ENCODE measurements at places on chromosomes 4 and X.

DNA sequence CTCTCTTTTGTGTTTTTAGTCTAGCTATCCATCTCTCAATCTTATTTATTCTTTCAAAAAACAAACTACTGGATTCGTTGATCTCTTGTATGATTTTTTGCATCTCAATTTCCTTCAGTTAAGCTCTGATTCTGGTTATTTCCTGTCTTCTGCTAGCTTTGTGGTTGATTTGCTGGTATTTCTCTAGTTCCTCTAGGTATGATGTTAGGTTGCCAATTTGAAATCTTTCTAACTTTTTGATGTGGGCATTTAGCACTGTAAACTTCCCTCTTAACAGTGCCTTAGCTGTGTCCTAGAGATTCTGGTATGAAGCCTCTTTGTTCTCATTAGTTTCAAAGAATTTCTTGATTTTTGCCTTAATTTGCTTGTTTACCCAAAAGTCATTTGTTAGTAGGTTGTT is 15.2 kb upstream of the NEXMIF start:
- no peak for DNase-seq

- no peak for DNase-seq
These were observed 20.4 kb upstream of the MAPK10 start for GRCh38 chr4:86380181-86380724.

DNA sequence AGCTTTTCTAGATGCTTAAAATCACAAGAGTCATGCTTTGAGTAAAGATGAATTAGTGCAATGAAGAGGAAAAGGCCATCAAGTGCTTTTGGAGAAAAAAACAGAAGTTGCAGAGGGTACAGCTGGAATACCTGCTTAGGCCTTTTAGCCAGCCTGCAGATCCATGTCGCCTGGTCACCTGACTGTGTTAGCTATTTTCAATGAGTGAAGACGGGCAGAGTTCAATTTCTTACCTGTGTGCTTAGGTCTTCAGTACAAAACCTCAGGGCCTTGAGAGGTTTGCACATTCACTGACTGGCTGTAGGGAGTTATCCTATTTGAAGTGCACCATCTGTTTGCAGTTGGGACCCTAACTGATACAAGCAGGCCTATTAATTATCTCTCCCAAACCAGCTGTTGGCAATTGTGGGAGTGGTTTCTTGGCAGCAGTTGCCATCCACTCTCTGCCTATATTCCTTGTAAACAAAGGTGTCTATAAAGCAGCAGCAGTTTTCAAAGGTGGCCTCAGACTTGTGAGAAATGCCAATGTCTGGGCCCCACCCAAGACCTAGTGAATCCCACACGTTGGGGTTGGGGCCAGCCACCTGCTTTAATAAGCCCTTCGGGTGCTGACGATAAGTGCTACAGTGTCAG is 16.3 kb upstream of the FAT1 start:
- no peak for DNase-seq

GRCh38 chr4:40648131-40648530 is 18.5 kb upstream of the RBM47 start:
- no peak for DNase-seq

DNA sequence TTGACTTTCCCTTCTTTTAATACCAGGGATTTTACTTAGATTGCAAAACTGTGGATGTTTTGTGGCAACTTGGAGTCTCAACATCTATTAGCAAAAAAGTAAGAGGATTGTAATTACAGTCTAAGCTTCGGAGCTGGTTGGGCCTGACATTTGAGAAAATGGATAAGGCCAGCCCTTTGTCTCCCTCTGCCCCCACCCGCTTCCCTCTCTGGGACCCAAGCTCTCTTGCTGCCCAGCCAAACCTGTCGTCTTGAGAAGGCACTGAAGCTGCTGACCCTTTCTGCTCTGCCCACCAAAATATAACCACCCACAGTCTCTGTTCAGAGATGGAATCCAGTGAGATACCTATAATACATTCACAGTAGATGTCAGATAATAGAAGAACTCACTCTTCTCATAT is 49.6 kb downstream of the SHROOM3 start:
- DNase-seq = no peak

DNA sequence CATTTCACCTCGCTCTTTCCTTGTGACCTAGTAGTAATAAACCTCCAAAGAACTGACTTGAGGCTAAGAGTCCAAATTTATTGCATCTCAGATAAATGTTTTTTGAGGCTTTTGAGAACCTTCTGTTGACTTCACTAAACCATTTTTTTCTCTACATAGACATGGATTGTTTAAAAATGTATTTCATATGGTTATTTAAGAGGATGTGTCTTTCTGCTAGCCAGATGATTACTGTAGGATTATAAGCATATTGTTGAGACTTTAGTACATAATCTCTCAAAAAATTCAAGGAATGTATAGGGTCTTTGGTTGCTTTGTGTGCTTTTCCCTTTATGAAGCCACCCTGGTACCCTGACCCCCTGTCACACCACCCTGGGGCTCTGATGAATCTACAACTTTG is 44.8 kb downstream of the ATXN3L start:
- no peak for DNase-seq

GRCh38 chrX:1661922-1662221 is 47.0 kb downstream of the ASMT start:
- no peak for DNase-seq

- DNase-seq = no peak
These were observed 24.1 kb downstream of the FGFRL1 start for GRCh38 chr4:1035510-1035909.

GRCh38 chr4:169957785-169958184 is 68.4 kb downstream of the MFAP3L start:
- DNase-seq = no peak

DNA sequence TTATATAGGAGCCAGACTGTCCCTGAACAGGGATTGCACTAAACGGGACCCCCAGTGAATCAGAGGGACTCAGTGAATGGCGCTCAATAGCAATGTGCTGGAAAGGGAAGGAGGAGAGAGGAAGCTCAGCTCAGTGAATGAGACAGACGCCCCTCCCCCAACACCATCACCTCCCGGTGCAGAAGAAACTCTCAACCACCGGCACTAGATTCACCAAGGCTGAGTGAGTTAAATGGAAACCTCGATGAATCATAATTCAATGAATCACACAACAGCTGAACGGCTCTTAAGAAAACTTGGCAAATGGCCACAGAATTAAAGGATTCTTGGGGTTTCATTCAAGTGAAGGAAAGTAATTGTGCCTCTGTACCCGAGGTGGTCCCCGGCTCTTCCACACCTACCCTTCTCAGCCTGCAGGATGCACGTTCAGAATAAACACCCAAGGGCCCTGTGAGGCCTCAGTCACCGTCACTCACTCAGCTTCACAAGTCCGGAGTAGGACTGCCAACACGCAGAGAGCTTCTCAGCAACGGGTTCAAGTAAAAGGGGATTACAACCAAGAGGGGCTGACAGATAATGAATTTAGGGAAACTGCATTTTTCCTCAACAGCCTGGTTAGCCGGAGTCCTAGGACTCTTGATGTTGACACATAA is 29.3 kb downstream of the CRMP1 start:
- no peak for DNase-seq

DNA sequence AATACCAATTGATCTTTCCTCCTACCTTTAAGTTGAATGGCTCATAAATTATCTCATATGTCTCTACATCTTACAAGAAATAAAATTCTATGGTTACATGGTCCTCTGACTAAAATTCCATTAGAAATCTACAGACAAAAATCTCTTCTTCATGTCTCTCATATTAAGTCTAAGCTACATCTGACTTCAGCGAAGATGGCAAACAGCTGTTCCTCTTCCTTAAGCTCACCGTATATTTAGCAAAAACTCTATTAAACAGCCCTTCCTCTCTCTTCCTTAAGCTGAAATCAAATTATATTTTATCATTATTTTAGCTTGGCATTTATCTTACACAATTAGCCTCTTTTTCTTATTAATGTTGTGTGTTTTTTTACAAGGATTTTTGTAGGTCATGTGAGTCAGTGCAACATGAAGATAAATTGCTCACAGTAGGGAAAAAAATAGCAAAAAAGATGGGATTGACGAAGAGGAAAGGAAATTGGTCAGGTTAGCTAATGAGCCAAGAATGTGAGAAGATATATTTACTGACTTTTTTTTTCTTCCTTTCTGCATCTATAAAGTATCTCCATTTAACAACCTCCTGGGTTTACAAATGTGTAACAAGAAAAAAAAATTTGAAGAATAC is 2412.8 kb downstream of the ARAP2 start:
- no peak for DNase-seq

DNA sequence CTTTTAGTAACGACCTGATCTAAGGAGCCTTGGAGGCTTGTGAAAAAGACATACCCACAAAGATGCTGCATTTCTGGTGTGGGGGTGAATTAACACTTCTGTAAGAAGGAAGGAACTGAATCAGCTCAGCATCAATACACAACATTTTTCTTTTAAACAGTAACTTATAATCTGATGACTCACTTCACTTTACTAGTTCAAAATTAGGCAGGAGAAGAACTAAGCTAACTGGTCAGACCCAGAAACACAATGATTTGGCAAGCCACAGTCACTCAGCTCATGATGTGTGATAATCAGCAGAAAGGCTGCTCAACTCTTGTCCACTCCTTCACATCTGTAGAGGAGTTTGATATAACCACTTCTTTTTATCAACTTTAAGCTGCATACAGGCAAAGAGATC is 4.6 kb downstream of the MMAA start:
- no peak for DNase-seq

GRCh38 chr4:109007976-109008375 is 245.1 kb upstream of the ETNPPL start:
- no peak for DNase-seq

DNA sequence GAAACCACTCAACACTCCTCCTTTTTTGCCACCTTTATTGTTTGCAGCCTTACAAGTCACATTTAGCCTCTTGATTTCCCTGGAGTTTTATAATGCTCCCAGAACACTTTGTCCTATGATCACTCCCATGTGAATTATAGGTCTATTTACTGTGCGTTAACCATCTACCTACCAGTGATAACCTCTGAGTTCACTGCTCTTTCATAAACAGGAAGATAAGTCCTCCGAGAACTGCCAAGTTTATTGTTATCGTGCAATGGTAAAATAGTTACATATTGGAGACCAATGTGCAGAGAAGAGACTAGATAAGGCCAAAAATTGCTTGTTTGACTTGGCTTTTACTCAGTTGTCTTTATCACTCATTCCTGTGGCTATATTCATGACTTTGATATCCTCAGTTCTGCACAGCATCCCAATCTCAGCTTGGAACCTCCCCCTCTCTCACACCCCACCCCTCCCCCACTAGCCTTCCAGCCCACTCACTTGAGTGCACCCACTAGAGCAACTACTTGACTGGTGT is 12.9 kb upstream of the NUDT9 start:
- DNase-seq = no peak

- no peak for DNase-seq
These were observed 69.4 kb upstream of the MAGED1 start for GRCh38 chrX:51824061-51824460.

GRCh38 chr4:186798951-186799659 is 75.4 kb upstream of the FAT1 start:
- DNase-seq = no peak

DNA sequence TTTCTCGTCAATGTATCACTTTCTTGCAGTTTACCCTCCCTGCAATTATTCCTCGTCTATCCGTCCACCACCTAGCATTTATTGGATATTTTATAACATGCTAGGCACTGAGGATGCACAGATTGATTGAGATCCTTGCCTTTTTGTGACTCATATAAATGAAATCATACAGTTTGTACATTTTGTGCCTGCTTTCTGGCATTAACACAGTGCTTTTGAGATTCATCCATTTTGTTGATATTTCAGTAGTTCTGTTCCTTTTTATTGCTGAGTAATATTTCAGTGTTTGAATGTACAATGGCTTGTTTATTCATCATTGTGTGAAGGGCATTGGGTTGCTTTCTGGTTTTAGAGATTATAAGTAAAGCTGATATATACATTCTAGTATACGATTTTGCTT is 841 bp downstream of the TBC1D19 start:
- no peak for DNase-seq

- DNase-seq = no peak
These were observed 28.7 kb downstream of the SLC4A4 start for GRCh38 chr4:71367546-71367945.

- no peak for DNase-seq
These were observed 2.8 kb upstream of the CTBP1 start for GRCh38 chr4:1251773-1252066.

GRCh38 chr4:12178614-12179610 is 750.2 kb upstream of the HS3ST1 start:
- no peak for DNase-seq

DNA sequence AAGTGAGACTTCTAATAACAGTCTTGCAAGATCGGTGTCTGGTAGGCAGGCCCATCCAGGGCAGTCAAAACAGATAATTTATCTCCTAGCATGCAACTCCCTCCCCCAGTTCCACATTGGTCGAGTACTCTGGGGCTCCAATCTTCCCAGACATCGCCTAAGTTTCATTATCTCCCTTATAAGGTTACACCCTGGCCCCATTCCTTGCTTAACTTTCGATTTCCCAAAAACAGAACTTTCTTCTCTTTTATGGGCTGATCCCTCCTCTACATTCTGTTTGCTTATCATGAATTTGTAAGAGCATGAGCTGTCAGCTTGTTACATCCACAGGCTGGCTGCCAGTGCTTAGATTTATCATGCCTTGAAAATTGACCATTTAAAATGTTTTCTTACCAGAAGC is 471.3 kb downstream of the TECRL start:
- DNase-seq = no peak

DNA sequence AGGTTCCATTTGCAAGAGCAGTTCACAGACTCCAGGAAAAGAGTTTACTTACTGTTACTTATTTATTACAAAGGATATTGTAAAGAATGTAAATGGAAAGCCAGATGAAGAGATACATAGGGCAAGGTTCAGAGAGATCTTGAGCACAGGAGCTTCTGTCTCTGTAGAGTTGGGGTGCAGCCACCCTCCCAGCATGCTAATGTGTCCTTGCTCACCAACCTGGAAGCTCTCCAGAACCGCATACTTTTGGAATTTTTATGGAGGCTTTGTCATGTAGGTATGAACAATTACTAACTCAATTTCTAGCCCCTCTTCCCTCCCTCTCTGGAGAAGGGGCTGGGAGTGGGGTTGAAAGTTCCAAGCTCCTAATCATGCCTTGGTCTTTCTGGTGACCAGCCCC is 857.2 kb downstream of the RPA4 start:
- no peak for DNase-seq
